ENCODE measurements at places on chromosomes 11 and 22. TPM values are rescaled to one million over a fixed set of nuclear protein-coding genes. Genes with fewer than 3 reads are reported as not detected.
A peak's percentile ranks its signal among the peaks of the same experiment; 100 is the strongest.

- peak overlapping the region; percentile 60 for H3K4me3 ChIP-seq
- H3K27ac ChIP-seq, result peak overlapping the region; percentile 98
- H3K27me3 ChIP-seq, result no peaks in the 10 kb centered on the region
- DNase-seq, result no peak
- H3K36me3 ChIP-seq, result peaks cover 15% of the 10 kb centered on the region
- no peaks in the 10 kb centered on the region for H3K4me1 ChIP-seq
Measured at GRCh38 chr11:47354913-47355282, 2.4 kb upstream of the MYBPC3 start.

GRCh38 chr11:6238902-6239301 is at the start of gene CNGA4:
TSS of gene CNGA4 (plus strand) at chr11:6239089. CDS start at chr11:6239207, 118 bp downstream.
- no peak within 1 kb of the TSS for H3K4me3 ChIP-seq
- no peaks in the 10 kb centered on the region for H3K36me3 ChIP-seq
- no peak within 1 kb of the TSS for H3K27ac ChIP-seq
- H3K27me3 ChIP-seq, result no peaks in the 10 kb centered on the region
- no peak for DNase-seq
- H3K4me1 ChIP-seq, result no peaks in the 10 kb centered on the region

GRCh38 chr22:48624401-48624800 is 1203.3 kb downstream of the BRD1 start:
- peaks cover 5% of the 10 kb centered on the region for H3K27me3 ChIP-seq
- no peak overlapping the region for H3K27ac ChIP-seq
- no peaks in the 10 kb centered on the region for H3K4me1 ChIP-seq
- no peaks in the 10 kb centered on the region for H3K36me3 ChIP-seq
- no peak for DNase-seq

DNA sequence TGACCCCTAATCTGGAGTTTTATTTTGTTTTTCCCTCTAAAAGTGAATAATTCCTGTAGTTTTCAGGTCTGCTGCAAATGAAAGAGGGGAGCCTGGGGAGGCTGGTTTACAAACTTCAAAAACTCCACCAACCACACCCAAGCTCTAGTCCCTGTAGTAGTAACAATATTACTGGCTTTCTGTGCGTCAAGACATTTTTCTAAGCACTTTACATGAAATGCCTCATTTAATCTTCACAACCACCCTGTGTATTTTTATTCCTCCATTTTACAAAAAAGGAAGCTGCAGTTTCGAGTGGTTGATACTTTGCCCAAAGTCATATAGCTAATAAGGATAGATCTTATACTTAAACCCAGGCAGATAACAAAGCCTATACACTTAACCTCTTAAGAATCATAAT is 23.5 kb downstream of the CTNND1 start:
- DNase-seq, result no peak
- H3K36me3 ChIP-seq, result no peaks in the 10 kb centered on the region
- peaks cover 99% of the 10 kb centered on the region for H3K4me1 ChIP-seq
- H3K27ac ChIP-seq, result no peak overlapping the region

ZMAT5 gene
- 28.9 TPM for total RNA-seq

DNA sequence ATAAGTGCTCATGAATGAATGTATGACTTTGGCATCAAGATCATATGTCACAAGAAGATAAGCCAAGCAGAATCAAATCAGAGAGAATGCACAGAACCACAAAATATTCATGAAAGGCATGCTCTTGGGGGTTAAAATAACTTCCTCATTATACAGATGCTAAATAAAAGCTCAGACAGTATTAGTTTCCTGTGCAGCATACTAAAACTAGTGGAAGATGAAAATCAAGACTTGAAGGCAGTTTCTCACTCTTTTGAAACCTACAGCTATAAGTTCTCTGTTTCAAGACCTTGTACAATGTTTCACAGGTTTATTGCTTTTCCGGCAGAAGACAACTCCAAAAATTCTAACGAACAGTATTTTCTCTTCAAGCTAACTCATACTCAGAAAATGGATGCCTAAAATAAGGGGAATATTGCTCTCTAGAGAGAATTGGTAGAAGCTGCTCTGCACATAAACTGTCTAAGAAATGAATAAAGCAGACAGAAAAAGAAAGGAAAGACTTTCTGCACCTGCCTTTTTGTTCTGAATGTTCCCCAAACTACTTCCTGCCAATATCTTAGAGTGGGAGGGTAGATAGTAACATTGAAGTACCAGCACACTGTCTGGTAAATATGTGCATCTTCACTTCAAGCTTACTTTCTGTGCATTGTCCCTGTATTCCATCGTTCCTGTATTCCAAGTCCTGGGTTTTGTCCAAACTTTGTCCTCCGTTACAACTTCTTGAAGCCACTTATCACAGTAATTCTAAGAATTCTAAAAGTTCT is 639.4 kb upstream of the FAT3 start:
- no peak overlapping the region for H3K27ac ChIP-seq
- H3K4me1 ChIP-seq, result no peaks in the 10 kb centered on the region
- H3K4me3 ChIP-seq, result no peak overlapping the region
- no peak for DNase-seq

All from heart left ventricle (tissue), 16 donors.